ENCODE measurements at places on chromosomes 6 and 20.

- DNase-seq: no peak
These were observed 26.6 kb downstream of the ZHX3 start for GRCh38 chr20:41290804-41291389.

- peak; percentile 65 for DNase-seq
These were observed 114.5 kb downstream of the FYN start for GRCh38 chr6:111758608-111759329.

DNA sequence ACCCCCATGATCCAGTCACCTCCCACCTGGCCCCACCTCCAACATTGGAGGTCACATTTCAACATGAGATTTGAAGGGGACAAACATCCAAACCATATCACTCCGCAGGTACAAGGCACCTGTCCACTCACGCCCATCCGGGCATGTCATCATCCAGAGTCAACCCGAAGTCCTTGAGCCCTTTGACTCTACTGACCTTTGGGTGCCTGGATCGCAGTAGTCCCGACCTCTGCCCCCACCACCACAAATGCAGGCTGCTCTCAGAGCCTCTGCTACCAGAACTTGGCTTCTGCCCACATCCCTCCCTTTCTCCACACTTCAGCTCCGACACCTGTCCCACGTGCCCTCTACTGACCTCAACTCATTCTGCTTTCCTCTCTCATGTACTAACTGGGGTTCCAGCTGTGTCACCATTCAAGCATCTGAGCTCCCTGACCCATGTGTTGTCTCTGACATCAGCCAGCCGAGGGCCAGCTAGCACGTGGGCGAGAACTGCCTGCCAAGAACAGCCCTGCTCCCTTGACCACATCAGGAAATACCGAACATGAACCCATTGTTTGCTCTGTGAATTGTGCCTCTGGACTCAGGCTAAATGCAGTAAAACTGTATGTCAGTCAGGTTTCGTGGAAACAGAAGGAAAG, 498.3 kb upstream of the SULF2 start:
- DNase-seq: no peak

DNA sequence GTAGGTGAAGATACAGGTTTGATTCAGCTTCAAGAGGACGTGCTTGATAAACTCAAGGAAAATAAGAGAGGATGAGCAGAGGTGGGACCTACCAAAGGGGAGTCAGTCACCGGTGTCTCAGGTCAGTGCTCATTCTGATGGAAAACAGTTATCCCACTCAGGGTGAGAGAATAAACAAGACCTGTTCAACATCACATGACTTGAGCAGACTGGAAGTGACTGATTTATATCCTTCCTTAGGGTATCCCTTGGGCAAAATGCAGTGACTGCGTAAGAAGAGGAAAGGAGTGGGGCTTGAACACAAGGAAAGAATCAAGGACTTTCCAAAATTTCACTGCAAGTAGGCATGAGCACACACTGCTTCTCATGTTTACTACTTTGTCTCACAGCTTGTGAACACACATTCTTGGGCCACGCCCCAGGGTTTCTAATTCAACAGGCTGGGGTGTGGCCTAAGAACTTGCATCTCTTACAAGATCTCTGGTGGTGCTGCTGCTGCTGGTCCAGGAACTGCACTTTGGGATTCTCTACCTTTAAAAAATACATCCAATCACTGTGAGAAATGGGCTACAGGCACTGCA, 11.6 kb downstream of the CST3 start:
- DNase-seq: no peak

- DNase-seq: no peak
These were observed 945.7 kb downstream of the KIF16B start for GRCh38 chr20:15627501-15627903.

GRCh38 chr6:37618916-37619590, 78.6 kb downstream of the MDGA1 start:
- no peak for DNase-seq

- no peak for DNase-seq
These were observed 19.5 kb downstream of the KATNA1 start for GRCh38 chr6:149628875-149629510.

GRCh38 chr6:120876424-120876823, 457.9 kb downstream of the TBC1D32 start:
- DNase-seq: no peak

DNA sequence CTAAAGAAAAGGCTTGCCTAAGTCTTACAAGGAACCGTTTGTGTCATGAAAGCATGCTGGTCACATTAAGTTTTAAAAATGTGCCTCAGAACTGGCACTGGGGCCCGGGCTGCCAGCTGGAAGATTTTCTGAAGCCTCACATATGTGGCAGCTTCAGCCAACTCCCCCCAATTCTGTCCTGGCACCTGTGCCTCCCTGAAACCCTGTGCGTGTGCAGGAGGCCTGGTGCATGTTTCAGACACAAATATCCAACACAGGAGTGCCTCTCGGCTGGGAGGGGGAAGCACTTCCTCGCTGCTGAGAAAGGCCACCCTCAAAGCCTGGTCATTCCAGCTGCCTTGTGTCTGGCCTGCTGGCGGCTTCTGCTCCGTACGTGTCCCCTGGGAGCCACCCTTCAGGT, 188.5 kb upstream of the SNX9 start:
- no peak for DNase-seq

- DNase-seq: peak; percentile 10
These were observed 843 bp upstream of the HEY2 start for GRCh38 chr6:125748406-125749172.

DNA sequence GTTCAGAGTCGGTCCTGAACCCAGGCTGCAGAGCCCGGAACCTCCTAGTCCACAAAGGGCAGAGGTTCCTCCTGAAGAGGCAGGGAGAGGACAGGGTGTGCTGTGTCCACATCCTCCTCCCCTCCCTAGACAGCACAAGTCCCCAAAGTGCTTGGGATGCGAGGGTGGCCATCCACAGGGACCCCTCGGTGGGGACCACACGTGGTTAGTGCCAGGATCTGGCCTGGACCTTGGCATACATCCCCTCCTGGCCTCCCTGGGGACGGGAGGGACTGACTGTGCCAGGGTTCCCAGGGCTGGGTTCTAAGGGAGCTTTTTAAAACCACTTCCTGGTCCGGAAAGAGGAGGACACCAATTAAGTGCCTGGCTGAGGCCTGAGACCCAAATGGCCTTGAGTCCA, 63.2 kb downstream of the CTCFL start:
- no peak for DNase-seq

DNA sequence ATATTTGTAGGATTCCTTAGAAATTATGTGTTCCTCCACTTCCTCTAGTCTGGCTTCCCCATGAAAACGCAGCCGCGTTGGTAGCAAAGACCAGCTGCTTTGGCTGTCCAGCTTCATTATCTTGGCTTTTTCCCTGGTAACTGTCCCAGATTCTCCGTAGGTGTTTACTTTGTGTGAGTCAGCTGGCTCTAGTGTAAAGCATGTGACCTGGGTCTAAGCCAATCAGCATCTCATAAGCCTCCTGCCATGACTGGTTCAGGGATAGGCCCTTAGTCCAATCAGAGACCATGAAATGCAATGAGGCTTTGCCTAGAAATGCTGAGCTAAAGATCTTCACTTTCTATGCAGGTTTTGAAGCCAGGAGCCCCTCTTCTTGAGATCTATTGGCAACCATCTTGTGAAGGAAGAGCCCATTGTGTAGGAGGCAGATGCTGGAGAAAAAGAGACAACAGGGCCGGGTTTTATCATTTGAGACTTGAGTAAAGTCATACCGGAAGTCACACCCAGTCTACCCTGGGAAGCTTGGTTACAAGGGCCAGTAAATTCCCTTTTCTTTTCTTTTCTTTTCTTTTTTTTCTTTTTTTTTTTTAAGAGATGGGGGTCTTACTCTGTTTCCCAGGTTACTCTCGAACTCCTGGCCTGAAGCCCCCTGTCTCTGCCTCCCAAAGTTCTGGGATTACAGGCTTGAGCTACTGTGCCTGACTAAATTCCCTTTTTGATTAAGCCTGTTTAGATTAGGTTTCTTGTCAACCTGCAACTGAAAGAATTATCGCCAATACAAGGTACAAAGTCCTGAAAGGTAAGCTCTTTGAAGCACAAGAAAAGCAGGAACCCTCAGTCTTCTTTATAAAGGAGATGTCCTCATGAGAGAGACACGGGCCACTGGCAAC, 256.5 kb upstream of the RREB1 start:
- no peak for DNase-seq

All from CD4-positive, alpha-beta T cell treated with Interleukin-21 for 1 hour (primary cell).